SJCRH30 (cell line): ENCODE measurements at places on chromosomes 3 and 15.
A peak's percentile ranks its signal among the peaks of the same experiment; 100 is the strongest.

DNA sequence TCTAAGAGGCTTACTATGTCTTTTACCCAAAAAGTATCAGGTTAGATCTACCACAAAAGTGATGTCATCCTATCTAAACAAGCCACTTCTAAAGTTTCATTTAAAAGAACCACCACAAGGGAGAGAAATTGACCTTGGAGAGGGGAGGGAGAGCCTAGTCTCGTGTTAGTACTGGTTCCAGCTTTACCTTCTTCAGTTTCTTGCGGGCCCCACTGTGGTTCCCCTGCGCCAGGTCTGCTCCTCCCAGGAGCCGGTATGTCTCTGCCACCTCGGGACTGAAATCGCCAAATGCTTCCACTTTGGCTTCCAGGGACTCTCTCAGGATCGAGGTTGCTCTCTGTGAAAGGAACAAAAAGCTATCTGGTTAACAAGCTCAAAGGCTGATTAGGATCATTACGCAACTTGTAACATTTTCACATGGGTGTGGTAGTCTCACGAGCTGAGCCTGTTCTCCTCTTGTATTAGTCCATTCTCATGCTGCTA, 51.1 kb downstream of the SYNM start:
- no peak for DNase-seq

DNA sequence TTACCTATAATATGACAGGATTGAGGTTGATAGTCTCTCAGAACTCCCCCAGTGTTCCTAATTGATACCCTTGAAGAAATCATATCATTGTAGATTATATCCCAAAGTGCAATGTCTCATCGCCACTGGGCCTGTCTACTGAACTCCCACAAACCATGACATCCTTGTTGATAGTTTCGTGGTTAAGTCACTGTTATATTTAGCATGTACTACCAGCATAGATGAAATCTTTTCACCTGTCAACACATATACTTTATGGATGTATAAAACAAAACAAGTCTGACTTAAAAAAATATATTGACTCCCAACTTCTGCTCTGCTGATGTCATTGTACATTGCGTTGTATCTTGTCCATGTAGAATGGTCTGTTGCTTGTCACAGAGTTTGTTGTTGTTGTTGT, 128.1 kb downstream of the IQCH start:
- no peak for DNase-seq

DNA sequence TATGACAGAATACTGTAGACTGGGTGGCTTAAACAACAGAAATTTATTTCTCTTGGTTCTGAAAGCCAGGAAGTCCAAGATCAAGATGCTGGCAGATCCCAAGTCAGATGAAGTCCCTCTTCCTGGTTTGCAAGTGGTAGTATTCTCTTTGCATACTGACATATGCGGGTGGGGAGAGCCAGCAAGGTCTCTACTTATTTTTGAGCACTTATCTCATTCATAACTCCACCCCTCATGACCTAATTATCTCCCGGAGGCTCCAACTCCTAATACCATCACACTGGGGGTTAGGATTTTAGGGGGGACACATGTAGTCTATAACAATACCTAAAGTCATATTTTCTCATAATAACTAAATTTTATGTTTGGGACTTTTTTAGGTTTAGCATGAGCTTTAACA, 65.3 kb downstream of the BLM start:
- no peak for DNase-seq

DNA sequence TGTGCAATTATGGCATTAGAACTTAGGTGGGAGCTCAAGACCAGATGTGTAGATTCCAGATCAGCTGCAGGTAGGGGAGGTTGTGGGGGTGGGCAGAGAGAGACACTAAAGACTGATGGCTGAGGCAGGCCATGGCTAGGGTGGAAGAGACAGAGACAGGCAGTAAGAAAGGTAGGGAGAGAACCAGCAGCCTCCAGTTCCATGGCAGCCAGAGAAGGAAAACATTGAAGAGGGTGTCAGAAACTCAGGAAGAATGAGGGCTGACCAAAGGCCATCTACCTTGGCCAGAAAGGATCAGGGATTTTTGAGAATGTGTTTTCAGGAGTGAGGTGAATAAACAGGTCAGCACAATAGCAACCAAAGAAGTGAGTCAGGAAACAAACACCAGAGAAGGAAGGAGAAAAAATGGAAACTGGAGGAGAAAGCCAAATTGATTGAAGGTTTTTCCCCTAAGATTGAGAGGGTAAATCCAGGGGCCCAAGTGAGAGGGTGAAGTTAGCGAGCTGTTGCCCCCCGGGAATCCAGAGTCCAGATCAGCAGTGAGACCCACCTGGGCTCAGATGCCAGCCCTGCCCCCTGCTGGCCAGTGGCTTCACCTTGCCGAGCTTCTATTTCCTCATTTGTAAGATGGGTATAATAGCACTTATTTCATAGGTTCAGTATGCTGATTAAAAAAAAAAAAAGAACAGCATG, 41.0 kb downstream of the ABHD2 start:
- DNase-seq, result peak; percentile 33

DNA sequence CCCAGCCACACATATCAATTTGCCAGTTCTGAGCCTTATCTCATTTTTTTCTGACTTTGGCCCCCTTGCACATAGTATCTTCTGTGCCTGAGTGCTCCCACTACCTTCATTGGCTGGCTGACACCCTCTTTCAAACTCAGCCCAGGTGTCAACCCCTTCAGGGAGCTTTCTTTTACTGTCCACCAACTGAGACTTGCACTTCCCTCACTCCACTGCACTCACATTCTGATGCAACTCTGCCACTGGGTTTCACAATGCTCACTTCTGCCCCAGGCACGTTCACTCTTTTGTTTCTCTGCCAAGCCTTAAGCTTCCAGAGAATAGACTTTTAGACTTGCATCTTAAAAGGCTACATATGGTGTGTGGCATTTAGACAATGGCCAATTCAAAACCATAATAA, 101.5 kb upstream of the CBLB start:
- no peak for DNase-seq

DNA sequence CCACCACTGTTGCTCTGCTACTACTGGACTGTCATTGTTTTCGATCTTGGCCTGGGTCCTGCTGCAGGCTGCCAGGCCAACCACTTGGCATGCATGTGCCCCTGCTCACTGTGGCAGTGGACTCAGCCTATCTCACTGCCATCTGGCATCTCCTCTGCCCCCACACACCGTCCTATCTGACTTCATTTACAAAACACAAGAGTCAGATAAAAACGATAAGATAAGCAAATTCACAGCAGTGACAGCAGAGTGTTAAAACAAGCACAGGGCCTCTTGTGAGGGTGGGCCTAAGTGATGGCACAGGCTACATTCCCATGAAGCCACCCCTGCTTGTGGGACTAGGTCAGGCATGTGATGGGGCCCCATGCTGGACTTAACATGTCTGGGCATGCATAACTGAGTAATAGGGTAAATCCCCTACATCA, 68.1 kb downstream of the CRYGS start:
- no peak for DNase-seq

GRCh38 chr15:73354241-73354640, 14.5 kb downstream of the HCN4 start:
- DNase-seq, result no peak

- DNase-seq, result no peak
Observed at GRCh38 chr3:180700941-180701340, 21.7 kb upstream of the CCDC39 start.

GRCh38 chr3:172685331-172686214, 25.3 kb downstream of the NCEH1 start:
- no peak for DNase-seq

- DNase-seq, result peak; percentile 40
Observed at GRCh38 chr3:129827765-129828164, 65.7 kb downstream of the TMCC1 start.

- no peak for DNase-seq
Observed at GRCh38 chr3:190826018-190826417, 36.5 kb downstream of the GMNC start.

DNA sequence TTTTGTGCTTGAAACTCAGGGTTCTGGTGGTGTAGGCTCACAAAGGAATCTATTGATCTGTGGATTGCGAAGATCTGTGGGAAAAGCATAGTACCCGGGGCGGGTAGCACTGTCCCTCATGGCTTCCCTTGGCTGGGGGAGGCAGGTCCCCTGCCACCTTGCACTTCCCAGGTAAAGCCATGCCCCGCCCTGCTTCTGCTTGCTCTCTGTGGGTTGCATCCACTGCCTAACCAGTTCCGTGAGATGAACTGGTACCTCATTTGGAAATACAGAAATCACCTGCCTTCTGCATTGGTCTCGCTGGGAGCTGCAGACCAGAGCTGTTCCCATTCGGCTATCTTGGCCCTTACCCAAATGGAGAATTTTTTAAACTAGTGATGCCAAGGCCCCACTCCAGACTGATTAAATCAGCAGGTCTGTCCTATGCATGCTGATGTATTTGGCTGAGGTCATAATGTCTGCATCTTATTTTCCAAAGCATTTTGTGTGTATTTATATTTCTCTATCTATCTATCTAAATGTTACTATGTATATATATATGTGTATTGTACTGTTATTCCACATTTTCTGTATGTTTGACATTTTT, 65.5 kb upstream of the SLC7A14 start:
- DNase-seq, result no peak

- no peak for DNase-seq
Observed at GRCh38 chr15:89307046-89307587, 27.5 kb downstream of the POLG start.

DNA sequence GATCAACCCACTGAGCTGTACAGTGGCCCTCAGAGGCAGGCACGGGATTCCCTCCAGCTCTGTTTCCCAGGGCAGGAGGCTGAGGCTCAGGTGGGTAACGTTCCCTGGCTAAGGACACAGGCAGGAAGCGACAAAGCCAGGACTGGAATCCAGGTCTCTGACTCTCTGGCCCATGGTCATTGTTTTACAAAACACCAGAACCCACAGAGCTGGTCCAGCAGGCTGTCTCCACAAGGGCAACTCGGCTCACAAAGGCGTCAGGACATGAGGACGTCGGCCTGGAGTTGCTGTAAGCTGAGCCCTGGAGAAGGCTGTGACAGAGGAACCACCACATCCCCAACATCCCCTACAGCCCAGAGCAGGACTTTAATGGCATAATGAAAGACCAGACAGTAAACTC, 30.7 kb downstream of the NUP210 start:
- no peak for DNase-seq

DNA sequence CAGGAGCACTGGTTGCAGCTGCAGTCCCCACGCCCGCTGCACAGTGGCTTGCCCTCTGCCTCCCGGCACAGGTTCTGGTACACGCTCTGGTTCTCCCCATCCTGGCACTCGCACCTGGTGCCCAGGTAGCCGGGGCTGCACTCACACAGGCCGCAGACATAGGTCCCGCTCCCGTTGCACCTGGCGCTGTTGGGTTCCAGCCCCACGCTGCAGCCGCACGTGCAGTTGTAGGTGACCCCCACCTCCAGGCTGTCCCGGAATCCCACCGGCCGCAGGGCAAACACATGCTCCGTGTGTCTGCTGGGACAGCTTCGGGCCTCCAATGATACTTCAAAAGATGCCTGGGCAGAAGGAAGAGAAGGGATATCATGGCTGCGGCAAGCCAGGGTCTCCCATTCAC, 66.2 kb downstream of the UMPS start:
- DNase-seq, result no peak

DNA sequence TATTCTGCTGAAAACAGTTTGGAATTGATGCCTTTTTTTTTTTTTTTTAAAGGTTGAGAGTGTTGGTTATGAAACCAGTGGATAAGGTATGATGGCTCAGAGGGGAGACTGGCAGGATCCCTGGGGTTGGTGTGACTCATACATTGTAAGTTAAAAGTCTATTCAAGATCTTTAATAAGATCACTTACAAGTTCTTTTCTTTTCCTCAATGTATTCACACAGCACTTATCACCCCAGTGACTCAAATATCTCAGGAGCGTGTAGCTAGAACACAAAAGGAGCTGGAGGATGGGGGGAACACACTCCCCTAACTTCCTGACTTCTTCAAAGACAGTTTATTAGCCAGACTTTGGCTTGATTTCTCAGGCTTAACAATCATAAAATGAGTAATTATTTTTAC, 285.3 kb downstream of the SV2B start:
- DNase-seq, result no peak

DNA sequence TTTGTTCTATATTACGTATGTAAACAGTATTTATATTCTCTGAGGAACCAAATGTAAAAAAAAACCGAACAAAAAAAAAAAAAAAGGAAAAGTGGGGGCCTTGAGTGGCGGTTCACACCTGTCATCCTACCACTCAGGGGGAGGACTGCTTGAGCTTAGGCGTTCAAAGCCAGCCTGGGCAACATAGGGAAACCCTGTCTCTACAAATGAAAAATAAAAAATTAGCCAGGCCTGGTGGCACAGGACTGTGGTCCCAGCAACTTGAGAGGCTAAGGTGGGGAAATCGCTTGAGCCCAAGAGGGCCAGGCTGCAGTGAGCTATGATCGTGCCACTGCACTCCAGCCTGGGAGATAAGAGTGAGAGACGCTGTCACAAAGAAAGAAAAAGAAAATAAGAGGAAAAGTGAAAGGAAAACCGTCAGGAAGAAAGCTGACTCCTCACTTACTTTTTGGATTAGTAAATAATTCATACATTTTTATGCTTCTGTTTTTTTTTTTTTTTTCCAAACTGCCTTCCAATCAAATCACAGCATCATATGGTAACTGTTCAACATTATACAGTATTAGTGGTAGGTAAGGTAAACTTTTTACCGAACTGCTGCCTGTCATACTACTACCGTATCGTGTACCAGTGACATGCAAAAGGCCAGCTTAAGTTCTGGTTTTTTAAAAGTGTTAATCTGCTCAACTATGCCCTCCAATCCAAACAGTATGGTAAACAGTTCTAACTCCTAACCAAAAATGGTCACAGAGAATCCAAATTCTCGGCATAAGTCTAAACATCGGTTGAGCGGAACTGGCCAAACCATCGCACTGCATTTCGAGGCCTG, 1.2 kb downstream of the PHC3 start:
- DNase-seq, result peak; percentile 42

DNA sequence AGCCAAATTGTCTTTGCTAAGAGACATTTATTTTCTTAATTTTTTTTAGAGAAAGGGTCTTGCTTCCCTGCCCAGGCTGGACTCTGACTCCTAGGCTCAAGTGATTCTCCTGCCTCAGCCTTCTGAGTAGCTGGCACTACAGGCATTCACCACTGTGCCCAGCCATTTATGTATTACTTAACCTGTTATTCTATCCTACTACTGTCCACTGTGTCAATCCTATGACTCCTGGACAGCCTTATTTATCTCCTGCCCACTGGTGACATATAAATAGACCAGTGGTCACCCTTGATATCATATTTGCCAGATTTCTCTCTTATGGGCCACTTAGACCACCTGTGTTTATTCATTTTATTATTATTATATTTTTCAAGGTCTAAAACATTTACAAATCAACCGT, 161.4 kb downstream of the ROBO1 start:
- no peak for DNase-seq

- no peak for DNase-seq
Observed at GRCh38 chr3:45546126-45546620, 48.4 kb upstream of the LIMD1 start.

GRCh38 chr3:177642042-177642803, 444.9 kb upstream of the TBL1XR1 start:
- no peak for DNase-seq

- DNase-seq, result no peak
Observed at GRCh38 chr3:22419261-22419660, 668.3 kb upstream of the ZNF385D start.

- DNase-seq, result no peak
Observed at GRCh38 chr3:171321559-171322360, 138.4 kb downstream of the TNIK start.

- no peak for DNase-seq
Observed at GRCh38 chr3:141261472-141262307, 30.1 kb downstream of the PXYLP1 start.

GRCh38 chr15:51077221-51078153, 17.2 kb downstream of the TNFAIP8L3 start:
- peak; percentile 14 for DNase-seq

GRCh38 chr3:169144731-169145130, 518.8 kb downstream of the MECOM start:
- DNase-seq, result peak; percentile 9
